ENCODE measurements at places on chromosomes 5 and 9.

DNA sequence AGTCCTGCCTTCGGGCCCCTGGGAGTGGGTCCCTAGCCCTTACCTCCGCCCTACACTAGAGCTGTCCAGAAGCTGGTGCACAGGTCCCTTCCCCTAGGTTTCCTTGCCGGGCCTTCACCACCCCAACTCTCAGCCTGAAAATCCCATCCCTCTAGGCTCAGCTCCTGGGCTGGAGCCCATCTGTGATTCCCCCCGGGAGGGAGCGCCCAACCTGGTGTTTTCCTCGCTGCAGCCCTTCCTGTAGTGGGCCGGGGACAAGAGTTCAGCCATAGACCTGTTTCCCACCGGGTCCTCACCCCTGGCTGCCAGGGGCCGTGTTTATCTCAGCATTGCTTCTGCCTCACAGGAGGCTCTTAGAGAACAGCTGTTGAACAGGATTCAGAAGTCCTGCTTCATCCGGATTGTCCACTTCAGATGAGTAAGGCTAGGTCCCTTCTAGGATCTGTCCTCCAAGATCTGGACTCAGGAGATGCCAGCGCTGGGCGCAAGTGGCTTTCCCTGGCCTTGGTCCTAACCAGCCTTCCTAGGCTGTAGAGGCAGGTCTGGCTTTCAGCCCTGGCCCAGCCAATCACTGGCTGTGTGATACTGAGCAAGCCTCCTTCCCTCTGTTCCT lies 965 bp downstream of the GLIPR2 start:
- DNase-seq = no peak

GRCh38 chr5:171981847-171982246 lies 24.6 kb downstream of the FBXW11 start:
- DNase-seq = no peak

DNA sequence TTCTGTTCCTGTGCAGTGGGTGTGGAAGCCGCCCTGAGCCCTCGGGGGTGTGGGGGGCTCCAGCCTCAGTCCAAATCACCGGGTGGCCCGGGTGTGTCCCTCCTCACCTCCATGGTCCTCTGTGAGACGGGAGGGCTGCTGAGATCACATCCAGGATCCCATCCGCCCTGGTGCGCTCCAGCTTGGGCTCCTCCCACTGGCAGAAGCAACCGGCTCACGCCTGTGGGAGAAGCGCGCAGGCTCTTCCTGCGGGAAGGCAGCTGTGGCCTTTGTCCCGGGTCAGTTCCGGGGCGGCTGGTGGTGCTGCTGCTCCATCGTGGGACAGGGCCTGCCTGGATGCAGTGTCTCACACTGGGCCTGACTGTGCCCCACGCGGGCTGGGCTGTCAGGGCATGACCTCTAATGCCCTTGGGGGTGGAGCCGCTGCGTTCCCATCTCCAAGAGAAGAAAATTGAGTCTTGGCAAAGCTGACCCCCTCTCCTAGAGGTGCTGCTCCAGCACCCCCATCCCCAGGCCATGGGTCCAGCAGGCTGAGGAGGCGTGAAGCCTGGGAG lies 18.5 kb downstream of the OLFM1 start:
- DNase-seq = no peak

DNA sequence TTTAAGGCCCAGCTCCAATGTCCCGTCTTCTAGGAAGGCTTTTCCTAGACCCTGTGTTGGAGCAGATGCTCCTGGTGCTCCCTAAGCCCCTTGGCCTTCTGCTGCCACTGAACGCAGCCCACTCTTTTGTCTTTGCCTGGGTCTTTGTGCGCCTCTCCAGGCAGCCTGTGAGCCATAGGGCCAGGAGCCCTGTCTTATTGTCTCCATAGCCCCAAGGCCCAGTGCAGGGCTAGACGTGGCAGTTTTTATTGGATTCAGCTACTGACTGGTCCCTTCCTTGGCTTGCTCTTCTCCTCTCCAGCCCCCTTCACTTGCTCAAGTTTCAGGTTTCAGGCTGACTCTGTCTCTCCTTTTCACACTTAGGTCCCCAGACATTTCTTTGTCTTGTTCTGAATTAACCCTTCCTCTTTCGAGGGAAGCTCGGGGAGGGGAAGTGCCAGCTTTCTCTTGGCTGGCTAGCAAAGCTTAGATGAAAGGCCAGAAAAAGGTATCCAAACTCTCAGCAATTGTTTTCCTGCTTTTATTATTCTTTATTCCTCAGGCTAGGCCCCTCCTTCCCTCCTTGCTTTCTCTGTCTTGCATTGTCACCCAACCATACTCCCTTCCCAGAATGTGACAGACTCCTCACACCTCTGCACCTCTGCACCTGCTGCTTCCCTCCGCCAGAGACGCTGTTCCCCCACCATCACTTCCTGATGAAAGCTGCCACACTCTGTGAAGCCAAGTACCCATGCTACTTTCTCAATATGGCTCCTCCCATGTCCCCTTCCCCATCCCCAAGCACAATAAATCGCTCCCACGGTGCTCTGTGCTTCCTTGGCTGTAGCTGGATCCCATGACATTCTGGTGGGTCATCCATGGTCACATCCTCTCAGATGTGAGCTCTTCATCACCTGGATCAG lies 101.6 kb upstream of the CPEB4 start:
- DNase-seq = no peak

GRCh38 chr5:82364497-82364896 lies 86.3 kb upstream of the RPS23 start:
- no peak for DNase-seq

DNA sequence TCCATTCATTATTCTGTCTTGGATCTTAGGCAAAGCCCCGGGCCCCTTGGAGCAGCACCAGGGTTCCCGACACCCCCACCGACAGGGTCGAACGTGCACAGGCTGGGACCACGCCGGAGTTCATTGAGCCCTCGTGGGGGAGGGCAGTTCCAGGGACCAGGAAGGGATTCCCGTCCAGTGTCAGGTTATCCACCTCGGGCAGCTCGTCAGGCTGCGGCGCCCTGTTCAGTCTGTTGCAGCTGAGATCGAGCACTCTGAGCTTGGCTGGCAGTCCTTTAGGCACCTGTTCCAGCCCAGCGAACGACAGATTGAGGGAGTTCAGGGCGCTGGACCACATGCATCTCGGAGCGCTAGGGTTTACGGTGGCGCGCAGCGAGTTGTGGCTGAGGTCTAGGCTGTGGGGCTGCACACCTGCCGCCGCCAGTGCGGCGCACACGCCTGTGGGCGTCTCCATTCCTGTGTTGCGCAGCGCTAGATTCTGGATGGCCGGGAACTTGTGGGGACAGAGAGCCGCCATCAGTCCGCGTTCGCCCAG lies 1.1 kb downstream of the CD14 start:
- no peak for DNase-seq

All from smooth muscle cell of the brain vasculature (primary cell).